ENCODE measurements at places on chromosomes 12 and 14.

GRCh38 chr14:104503691-104504090 lies 75.9 kb upstream of the C14orf180 start:
- no peak for DNase-seq

DNA sequence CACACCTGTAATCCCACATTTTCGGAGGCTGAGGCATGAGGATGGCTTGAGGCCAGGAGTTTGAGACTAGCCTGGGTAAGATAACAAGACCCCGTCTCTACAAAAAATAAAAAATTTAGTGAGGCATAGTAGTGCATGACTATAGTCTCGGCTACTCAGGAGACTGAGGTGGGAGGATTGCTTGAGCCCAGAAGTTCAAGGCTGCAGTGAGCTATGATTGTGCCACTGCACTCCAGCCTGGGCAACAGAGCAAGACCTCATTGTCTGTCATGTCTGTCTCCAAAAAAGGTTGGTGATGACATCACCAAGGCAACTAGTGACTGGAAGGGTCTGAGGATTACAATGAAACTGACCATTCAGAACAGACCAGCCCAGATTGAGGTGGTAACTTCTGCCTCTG lies 83.5 kb upstream of the COCH start:
- DNase-seq: no peak

DNA sequence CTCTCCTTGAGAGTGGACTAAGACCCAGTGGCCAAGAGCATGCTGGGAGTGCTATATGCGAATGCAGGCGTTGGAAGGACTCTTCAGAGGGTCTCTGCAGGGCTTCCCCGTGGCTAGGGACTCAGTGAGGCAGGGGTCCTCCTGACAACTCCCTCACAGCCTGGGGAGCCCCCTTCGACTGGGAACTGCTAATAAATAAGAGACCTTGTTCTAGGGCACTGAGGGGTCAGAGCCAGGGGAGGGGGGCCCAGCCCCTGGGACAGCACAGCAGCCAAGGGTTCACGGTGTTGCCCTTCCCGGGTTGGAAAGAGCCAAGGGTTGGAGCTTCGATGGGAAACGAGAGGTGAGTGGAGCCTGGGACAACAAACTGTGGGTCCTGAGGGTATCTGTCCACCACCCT lies 6.0 kb upstream of the CPNE6 start:
- no peak for DNase-seq

DNA sequence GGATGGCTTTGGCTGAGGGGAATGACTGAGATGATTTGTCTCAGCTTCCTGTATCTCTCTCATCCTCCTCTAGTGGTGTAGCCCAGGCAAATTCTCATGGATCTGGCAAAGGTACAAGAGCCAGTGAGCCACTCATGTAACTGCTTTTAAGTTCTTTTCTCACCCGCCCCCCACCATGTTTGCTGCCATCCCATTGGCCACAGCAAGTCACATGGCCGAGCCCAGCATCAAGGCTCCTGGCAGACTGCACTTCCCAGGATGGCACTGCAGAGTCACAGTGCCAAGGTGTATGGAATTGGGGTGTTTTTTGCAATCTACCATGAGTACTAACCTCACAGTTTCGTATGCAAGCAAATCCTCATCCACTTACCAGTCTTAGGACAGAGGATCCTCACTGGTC lies 50.9 kb downstream of the CHST11 start:
- DNase-seq: no peak

Measured in kidney epithelial cell (primary cell).